Gastroesophageal sphincter (tissue), 4 donors: ENCODE measurements at places on chromosomes 6 and 20.

GRCh38 chr6:2576499-2576898, 174.2 kb downstream of the MYLK4 start:
- ATAC-seq: no peak

GRCh38 chr20:3193806-3194616, 10.5 kb downstream of the DDRGK1 start:
- ATAC-seq: no peak

- ATAC-seq: no peak
Measured at GRCh38 chr6:32558426-32559057, 28.5 kb upstream of the HLA-DRB5 start.

DNA sequence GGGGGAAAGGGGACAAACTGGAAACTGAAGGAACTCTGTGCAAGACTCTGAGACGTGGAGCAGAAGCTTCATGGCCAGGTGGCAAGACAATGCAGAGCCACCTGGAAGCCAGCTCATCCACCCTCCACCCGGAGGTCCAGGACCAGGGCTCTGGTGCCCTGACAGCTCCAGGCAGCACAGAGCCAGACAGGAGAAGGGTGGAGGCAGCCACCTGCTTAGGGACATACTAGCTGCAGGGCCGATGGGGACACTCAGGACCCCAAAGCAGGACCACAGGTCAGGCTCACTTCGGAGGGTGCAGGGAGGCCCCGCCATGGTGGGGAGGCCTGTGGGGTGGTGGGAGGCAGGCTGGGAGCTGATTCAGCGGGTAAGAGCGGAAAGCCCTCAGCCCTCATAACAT, 19.0 kb upstream of the SLC22A3 start:
- no peak for ATAC-seq

DNA sequence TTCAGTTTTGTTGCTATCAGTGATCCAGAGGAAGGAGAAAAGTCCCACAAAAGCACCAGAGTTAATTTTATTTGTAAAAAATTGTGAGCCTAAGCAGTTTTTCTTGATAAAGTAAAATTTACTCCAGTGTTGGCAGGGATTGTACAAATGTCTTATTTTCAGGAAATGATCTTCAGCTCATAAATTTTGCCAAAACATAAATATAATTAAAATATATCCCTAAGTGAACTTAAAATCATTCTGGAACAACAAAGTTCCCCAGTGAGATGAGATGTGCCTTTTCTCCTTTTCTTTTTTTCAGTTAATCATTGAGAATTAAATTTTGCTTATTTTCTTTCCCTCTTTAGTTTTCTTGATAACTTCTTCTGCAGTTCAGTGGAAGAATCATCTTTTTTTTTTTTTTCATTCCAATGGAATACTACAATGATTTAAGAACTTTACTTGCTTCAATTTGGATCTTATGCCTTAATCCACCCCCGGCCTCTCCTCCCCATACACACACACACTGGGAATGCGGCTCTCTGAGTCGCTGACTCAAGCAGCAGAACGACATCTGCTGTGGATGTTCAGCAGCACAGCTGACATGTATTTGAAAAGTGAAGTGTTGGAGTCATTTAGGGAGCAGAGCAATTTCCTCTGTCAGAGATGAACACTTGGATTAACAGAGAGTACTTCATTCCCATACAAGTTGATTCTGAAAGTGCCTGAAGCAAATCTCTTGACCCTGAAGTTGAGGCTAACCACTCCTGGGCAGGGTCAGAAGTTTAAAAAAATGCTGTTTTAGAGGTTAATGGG, 27.7 kb upstream of the LAMA4 start:
- peak; percentile 83 for ATAC-seq

DNA sequence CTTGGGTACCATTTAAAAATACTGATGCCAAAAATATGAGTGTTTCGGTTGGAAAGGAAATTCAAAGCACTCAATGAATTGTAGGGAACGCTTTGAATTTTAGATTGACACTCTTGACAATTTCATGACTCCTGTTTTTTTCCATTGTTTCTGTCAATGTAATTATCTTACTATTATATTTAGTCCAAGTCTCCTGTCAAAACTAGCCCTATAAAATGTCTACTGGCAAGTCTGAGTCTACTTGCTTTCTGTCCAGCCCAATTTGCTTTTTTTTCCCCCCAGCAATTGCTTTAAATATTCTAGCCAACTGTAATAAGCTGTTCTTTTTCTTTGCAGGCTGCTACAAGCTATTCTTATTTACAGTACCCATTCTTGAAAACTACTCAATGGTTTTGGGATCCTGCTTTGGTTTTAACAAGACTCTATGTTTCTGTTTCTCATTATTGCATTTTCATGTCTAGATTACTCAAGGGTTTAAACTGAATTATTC, 1103.9 kb upstream of the GJE1 start:
- ATAC-seq: no peak

DNA sequence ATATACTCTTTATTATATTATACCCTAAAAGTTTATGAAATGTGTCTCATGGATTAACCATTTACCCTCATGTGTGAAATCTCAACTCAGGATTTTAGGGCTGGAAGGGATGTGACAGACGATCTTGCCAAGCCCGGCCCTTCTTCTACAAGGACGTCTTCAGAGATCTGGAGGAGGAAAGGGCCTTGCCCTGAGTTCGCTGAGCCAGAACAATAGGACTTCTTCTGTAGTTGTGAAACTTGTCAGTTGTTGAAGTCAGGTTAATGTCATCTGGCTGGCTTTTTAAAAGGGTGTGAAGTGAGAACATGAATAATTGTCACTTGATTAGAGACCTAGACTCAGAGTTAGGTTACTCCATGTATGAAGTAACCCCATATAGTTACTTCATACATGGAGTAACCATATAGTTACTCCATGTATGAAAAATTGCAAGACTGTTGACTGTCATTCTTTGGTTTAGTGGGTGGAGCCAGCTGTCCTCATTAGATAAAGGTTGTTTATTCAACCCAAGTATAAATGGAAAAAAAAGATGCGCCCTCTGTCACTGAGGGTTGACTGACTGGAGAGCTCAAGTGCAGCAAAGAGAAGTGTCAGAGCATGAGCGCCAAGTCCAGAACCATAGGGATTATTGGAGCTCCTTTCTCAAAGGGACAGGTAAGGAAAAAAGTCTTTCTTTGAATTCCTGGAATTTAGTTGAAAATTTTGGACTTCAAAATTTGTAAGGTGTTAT, at the start of gene ARG1:
TSS of gene ARG1 (plus strand) at position 541 of the 730 bp plus-strand sequence. CDS start at position 598, 57 bp downstream.
- ATAC-seq: no peak

- no peak for ATAC-seq
Measured at GRCh38 chr20:5173751-5174150, 46.9 kb downstream of the CDS2 start.

DNA sequence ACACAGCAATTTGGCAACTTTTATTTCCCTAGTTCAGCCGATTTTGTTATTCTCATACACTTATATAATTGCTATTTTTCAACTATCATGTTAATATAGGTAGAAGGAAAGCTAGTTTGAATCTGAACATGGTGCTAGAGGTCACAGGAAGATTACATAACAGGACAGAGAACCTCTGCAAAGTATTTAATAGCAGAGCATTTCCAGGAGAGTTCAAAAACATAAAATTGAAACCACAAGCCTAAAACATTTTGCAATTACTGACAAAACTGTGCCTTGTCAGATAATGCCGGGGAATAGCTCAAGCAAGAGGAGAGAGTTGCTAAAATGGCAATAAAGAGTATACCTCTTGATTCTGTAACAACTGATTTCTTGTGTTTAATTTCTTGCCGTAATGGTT, 70.8 kb downstream of the TFAP2B start:
- no peak for ATAC-seq

- no peak for ATAC-seq
Measured at GRCh38 chr20:64188682-64189529, 24.7 kb downstream of the MYT1 start.

GRCh38 chr6:20433321-20433720, 31.6 kb downstream of the E2F3 start:
- ATAC-seq: no peak

GRCh38 chr6:150079604-150080003, 10.7 kb upstream of the ULBP3 start:
- ATAC-seq: no peak

DNA sequence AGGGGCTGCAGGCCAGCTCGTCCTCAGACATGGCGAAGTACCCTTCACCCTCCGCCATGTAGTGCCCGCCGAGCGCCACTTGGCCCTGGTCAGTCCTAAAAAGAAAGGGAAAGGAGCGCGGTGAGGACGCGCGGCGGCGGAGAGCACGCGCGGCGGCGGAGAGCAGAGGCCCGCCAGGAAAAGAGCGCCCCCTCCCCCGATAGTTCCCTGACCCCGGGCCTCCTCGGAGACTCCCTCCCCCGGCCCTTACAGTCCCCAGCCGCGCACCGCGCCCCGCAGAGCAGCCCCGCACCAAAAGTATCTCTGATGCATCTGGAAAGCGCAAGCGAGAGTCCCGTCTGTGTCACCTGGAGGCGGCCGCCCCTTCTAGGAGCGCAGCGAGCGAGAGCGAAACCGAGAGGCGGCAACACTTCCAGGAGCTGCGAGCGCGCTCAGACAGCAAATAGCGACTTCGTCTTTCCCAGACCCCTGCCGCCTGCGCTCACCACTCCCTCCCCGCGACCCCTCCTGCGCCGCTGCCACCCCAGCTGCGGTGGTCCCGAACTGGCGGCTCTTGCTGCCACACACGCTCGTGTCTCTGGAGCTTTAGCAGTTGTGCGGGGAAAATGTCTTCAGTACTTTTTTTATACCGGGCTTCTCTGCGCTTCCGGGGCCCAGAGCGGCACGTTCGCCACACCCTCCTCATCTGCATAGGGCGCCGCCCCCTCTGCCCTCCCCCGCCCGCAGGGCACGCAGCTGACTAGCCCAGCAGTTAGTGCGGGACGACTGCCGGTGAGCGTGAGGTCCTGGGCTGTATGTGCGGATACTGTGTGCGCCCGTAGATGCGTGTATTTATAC, at the start of gene TENT5A:
TSS of gene TENT5A (minus strand) at position 598 of the 837 bp plus-strand sequence. CDS start at position 58, 540 bp downstream.
- peak; percentile 85 for ATAC-seq

GRCh38 chr20:53712212-53712977, 118.8 kb upstream of the ZNF217 start:
- no peak for ATAC-seq

GRCh38 chr6:149289966-149290365, 27.5 kb upstream of the TAB2 start:
- no peak for ATAC-seq

- no peak for ATAC-seq
Measured at GRCh38 chr6:98514073-98514720, 320.2 kb upstream of the POU3F2 start.

GRCh38 chr6:149316108-149316727, 1.3 kb upstream of the TAB2 start:
- ATAC-seq: no peak

GRCh38 chr6:44897316-44897715, 430.8 kb upstream of the RUNX2 start:
- ATAC-seq: no peak

GRCh38 chr6:106119546-106119945, 33.4 kb downstream of the PRDM1 start:
- no peak for ATAC-seq

- ATAC-seq: no peak
Measured at GRCh38 chr6:14026831-14027539, 90.6 kb upstream of the CD83 start.

DNA sequence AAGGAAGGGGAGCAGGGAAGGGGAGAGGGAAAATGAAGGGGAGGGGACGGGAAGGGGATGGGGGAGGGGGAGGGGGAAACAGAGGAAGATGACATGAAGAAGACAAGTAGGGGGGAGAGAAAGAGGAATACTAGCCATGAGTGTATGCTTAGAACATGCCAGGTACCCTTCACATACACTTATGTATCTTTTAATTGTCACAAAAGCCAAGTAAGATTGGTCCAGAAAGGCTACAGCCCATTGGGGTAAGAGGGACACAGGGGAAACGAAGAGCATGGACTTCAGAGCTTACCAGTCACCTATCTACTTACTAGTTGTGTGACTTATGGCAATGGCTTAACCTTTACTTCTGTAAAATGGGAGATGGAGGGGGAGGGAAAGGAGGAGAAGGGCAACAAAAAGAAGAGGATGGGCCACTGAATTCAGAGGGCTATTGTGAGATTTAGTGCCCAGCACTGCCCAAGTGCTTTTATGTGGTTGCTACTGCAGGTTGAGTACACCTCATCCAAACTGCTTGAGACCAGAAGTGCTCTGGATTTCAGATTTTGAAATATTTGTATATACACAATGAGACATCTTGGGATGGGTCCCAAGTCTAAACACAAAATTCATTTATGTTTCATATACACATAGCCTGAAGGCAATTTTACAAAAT, 90.3 kb downstream of the ARHGAP18 start:
- no peak for ATAC-seq

GRCh38 chr20:51190783-51191180, 167.9 kb upstream of the KCNG1 start:
- ATAC-seq: no peak

- ATAC-seq: no peak
Measured at GRCh38 chr6:135568379-135568778, 70.8 kb upstream of the AHI1 start.

GRCh38 chr20:34367155-34367554, 4.1 kb downstream of the ITCH start:
- ATAC-seq: no peak

GRCh38 chr6:63372951-63373533, 53.3 kb upstream of the LGSN start:
- no peak for ATAC-seq

- ATAC-seq: no peak
Measured at GRCh38 chr6:147279427-147279826, 75.2 kb downstream of the STXBP5 start.

DNA sequence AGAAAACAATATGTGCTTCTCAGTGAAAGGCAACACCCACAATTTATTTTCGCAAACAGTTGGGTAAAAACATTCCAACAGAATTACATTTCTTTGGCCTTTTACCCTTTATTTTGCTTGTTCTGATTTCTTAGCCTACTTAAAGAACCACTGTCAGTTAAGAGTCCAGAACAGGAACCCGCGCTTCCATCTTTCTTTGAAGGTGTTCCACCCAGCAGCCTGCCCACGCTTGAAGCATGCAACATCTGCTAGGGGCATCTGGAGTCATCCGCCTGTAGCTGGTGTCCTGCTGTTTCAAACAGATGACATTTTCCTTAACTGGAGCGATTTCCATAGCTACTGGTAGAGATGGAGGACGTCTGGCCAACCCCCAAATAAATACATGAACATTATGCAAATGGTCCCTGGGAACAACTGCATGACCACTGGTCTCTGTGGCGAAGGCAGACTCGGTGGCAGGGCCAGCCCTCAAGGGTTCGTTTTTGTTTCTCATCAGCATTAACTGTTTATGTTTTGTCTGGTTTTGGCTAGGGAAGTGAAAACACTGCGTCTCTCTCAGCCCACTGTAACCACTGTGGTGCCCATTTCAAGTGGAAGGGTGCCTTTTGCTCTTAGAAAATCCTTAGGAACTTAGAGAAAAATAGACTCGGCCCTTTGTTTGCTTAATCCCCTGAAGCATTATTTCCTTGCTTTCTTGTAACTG, 51.6 kb downstream of the LAMA4 start:
- peak; percentile 17 for ATAC-seq

DNA sequence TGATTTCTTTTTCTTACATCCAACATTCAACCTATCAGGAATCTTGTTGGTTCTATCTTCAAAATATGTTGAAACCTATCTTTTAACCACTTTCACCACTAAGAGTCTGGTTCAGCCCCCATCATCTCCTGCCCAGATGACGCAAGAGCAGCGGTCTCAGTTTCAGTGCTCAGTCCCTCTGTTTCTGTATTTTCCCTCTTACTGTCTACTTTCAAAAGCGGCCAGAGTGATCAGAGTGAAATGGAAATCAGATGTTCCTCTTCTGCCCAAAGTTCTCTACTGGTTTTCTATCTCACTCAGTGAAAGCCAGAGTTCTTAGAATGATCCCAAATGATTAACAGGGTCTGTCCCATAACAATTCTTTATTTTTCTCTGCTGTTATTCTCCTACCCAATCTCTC, 147.9 kb upstream of the PDE7B start:
- ATAC-seq: no peak
